ENCODE measurements at places on chromosomes 3 and 15.

DNA sequence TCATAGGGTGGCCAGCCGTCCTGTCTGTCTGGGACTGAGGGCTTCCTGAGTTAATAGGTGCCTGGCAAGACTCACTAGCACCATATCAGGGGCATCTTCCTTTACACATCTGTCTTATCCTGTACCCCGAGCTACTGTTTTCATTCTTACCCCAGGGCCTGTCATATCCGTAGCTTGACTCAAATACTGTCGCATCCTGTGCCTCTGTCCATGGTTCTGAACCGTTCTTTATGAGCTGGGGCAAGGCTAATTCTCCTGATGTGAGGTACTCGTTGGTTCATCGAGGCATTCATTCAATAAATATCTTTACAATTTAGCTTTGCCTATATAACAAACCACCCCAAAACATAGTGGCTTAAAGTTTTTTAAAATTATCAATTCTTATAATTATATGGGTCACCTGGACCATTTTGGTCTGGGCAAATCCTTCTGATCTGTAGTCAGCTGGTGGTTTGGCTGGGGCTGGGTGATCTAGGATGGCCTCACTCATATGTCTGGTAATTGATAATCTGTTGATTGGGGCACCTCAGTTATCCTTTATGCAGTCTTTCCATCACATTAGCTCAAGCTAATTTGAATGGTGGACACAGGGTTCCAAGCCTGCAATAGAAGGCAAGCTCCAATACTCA lies 121.2 kb downstream of the TLE3 start:
- no peak for DNase-seq

- DNase-seq: peak; percentile 81
Measured at GRCh38 chr15:64905119-64905831, 6.4 kb upstream of the ANKDD1A start.

DNA sequence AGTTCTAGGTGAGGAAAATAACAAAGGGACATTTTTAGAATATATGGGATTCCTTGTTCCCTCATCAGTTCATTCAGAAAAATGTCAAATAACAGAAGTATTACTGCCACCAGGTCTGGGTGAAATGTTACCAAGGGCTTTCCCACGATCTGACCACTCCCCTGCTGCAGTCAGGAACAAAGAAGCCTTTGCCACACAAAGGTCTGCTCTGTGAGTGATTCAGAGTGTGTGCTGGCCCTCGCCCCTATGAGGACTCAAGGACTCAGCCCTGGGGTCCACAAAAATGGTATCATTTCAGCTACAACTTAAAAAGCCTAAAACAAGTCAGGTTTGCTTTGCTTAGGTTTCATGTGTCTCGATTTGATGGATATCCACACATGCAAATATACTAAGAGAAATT lies 5.0 kb downstream of the MKRN3 start:
- DNase-seq: no peak

DNA sequence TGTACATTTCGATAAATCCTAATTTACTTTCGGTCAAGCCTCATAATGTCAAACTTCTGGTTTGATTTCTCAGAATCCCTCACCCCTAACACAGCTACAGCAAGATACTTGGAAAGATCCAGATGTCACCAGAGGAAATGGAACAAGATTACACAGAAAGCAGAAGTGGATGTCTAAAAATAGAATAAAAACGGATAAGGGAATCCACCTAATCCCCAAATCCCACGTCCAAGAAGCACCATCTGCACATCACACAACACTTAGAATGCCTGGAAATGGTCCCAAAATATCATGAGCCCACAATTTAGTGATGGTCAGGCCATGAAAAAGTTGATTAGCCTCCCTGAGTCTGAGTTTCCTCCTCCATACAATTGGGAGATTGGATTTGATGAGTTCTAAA lies 61.7 kb downstream of the AGTR1 start:
- no peak for DNase-seq

DNA sequence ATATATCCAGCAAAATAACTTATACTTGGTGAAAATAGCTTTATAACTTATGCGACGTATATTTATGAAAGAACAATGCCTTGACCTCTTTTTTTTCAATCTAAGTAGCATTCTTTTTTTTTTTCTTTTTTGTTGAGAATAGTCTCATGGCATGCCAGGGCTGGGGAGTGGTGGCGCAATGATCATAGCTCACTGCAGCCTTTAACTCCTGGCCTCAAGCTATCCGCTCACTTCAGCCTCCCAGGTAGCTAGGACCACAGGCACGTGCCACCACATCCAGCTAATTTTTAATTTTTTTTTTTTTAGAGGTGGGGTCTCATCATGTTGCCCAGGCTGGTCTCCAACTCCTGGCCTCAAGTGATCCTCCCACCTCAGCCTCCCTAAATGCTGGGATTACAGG lies 43.5 kb downstream of the RAB8B start:
- DNase-seq: no peak

DNA sequence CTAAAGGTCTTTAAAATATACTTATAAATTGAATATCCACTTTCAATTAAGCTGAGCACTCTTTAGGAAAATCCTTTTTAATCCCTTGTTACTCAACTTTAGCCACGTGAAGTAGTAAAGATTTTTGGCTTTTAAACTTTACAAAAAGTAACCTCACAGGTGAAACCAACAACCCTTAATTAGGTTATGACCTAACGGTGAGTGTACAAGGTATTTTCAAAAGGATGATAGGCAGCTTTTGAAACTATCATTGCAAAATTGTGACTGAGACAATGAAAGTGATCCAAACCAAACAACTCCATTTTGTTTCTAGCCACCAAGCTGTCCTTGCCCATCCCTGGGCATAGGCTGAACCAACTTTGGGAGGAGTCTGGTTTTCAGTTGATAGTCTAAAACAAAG lies 940.2 kb downstream of the OTOL1 start:
- no peak for DNase-seq
